ENCODE measurements at places on chromosomes 12 and 14.

GRCh38 chr12:1836854-1837421, 16.6 kb downstream of the LRTM2 start:
- DNase-seq, result no peak

GRCh38 chr12:54840244-54840865, 14.0 kb upstream of the MUCL1 start:
- no peak for DNase-seq

DNA sequence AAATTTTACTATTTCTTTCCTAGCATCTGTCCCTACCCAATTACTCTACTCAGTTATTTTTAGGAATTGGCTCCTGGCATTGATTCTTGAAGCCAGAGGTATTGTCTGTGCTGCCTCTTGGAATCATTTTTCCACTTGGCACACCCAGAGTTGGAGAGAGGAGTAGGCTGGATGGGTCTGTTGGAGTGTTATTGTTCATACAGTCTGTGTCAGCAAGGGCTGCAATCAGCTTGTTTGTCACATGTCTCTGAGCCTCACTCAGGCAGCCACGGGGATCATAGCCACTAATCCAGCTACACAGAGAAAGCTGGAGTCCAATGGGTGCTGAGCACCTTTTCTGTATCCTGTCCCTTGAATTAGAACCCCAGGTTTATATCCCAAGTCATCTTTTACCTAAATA, 176.0 kb upstream of the DYRK2 start:
- DNase-seq, result no peak

GRCh38 chr12:27911397-27911796, 61.1 kb downstream of the PTHLH start:
- no peak for DNase-seq

GRCh38 chr12:52313461-52313860, 7.7 kb downstream of the KRT83 start:
- no peak for DNase-seq

- peak; percentile 80 for DNase-seq
These were observed 73.8 kb downstream of the KIAA0586 start for GRCh38 chr14:58501214-58501816.

- no peak for DNase-seq
These were observed 34.4 kb downstream of the BTG1 start for GRCh38 chr12:92111256-92111655.

- no peak for DNase-seq
These were observed 586.6 kb upstream of the NOVA1 start for GRCh38 chr14:27184427-27184826.

DNA sequence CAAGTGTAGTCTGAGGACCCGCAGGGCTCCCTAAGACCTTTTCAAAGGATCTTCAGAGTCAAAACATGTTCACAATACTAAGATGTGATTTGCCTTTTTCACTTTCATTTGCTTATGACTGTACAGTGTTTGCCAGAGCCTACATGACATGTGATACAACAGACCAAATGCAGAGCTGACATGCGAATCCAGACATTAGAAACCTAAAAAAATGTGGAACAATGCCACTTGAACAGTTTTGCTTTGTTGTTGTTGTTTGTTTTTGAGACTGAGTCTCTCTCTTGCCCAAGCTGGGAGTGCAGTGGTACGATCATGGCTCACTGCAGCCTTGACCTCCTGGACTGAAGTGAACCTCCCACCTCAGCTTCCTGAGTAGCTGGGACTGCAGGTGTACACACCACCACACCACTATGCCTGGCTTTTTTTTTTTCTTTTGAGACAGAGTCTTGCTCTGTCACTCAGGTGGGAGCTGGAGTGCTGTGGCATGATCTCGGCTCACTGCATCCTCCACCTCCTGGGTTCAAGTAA, 5.3 kb upstream of the RAB35 start:
- no peak for DNase-seq

GRCh38 chr14:19851365-19851764, 23.6 kb upstream of the OR4K2 start:
- DNase-seq, result no peak

DNA sequence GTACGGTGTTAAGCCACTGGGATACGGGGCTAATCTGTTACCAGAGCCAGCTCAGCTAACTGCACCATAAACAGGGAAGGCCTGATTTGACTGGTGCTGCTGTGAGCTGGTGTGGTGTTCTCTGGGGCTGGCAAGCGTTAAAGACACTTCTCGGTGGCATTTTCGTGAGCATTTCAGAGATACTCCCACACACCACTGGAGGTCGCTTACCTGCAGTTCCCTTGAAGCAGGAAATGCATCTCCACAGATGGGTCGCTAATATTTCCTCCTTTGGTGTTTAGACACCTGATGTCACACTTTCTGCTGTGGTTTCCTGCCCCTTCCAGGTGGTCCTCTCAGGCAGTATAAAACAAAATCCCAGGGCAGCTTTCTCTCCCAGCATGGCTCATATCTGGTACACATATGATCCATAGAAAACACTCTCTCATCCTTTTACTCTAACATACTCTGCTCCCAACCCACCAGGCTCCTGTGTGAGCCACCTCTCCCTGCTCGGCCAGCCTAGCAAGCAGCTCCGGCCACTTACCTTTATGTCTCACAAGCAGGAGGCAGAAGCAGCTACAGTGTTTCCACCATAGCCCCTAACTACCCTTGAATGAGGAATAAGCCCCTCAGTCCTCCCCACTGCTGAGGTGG, 129.9 kb upstream of the GRIN2B start:
- DNase-seq, result no peak

GRCh38 chr14:90608929-90609341, 207.3 kb downstream of the TTC7B start:
- DNase-seq, result no peak

GRCh38 chr12:108911915-108912314, 32.0 kb downstream of the DAO start:
- DNase-seq, result no peak

GRCh38 chr14:101554991-101555668, 6.2 kb upstream of the DIO3 start:
- no peak for DNase-seq

DNA sequence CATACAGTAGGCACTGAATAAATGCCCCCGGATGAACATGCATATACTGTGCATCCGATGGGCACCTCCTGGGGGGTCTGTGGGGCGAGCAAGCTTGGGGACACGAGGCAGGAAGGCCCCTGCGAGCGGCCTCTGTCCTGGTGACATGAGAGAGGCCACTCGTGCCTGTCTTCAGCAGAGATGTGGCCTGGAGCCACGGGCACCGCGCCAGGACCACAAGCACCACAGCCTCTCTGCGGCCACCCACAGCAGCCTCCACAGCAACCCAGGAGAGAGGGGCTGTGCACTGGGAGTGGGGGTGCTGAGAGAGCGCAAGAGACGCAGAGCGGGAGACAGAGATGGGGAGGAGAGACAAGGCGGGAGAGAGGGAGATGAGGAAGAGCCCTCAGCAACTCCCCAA, 118.5 kb downstream of the RFLNA start:
- DNase-seq, result no peak

DNA sequence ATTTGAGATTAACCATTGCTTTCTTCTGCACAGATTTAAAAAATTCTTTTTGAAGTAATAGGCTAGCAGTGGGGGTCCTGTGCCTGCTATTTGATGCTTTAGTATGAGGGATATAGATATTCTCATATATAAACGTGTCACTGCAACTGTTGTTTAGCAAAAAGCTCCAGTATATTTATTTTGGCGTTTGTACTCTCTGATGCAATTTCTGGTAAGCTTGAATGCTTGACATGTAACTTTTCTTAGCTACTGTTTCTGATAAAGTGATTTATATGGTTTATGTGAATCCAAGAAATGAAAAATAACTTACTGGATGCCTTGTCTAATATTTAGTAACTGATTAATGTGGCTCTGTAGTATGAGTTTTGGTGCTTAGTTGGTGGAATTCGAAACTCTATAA, 77.1 kb downstream of the TTLL5 start:
- peak; percentile 73 for DNase-seq

DNA sequence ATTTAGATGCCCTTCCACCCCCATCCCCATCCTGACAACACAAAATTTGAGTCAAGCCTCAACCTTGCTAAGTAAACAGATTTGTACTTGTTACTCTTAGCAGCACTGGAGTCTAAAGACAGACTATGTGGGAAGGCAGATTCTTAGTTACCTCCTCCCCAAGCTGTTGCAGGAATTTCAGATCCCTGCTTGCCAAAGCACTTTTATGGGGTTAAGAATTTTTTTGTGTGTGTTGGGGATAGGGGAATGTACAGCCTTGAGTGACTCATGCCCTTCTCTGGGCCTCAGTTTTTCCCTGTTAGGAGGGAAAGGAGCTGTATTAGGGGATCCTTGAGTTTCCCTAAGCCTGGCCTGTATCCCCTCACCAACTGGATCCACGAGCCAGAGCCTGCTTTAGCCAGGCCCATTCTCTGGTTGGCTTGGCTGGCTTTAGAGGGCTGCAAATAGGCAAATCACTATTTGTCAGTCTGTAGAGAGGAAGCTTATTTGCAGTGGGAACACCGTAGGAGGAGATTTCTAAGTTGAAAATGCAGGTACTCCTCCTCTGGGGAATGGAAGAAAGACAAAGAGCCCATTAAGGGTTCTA, 27.7 kb upstream of the RNU6-8 start:
- peak; percentile 95 for DNase-seq

- no peak for DNase-seq
These were observed 19.0 kb upstream of the SLC6A12 start for GRCh38 chr12:232731-233614.

DNA sequence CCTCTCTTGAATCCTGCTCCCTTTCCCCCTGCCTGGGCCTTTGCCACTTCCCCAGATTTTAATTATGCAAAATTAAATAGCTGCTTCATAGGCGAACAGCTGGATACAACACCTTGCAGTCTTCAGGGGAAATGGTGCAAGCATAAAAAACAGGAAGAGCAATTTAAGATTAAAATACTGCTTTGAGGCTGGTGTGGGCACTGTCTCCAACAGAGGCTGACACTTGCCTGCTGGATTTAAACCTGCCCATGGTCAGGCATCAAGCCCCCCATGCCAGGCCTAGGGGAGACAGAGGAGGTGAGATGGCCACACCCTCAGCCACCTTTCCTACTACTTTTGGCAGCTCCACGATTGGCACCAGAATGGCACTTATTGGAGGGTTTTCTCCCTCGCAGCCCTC, 110.1 kb upstream of the DIO3 start:
- no peak for DNase-seq

- no peak for DNase-seq
These were observed 3.8 kb downstream of the CCDC88C start for GRCh38 chr14:91413547-91414474.

GRCh38 chr14:73789989-73790581, 61.5 kb upstream of the PTGR2 start:
- peak; percentile 98 for DNase-seq

- no peak for DNase-seq
These were observed 53.8 kb downstream of the PHETA1 start for GRCh38 chr12:111314953-111315539.

DNA sequence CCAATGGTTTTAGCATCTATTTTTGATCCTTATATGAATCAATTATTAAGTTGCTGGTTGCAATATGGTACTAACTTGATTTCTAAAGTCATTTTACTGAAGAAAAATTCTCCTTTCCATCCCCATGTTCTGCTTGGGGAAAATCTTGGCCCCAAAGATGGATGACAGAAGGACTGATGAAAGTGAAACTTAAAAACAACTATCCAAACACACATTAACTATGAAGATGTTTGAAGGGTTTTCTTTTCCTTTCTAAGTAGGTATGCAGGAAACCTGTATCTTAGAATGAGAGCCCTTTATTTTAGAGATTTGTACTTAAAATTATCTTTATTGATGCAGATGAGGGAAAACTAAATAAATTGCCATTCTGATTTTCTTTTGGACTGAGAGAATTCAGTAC, 5.9 kb downstream of the C12orf71 start:
- no peak for DNase-seq

DNA sequence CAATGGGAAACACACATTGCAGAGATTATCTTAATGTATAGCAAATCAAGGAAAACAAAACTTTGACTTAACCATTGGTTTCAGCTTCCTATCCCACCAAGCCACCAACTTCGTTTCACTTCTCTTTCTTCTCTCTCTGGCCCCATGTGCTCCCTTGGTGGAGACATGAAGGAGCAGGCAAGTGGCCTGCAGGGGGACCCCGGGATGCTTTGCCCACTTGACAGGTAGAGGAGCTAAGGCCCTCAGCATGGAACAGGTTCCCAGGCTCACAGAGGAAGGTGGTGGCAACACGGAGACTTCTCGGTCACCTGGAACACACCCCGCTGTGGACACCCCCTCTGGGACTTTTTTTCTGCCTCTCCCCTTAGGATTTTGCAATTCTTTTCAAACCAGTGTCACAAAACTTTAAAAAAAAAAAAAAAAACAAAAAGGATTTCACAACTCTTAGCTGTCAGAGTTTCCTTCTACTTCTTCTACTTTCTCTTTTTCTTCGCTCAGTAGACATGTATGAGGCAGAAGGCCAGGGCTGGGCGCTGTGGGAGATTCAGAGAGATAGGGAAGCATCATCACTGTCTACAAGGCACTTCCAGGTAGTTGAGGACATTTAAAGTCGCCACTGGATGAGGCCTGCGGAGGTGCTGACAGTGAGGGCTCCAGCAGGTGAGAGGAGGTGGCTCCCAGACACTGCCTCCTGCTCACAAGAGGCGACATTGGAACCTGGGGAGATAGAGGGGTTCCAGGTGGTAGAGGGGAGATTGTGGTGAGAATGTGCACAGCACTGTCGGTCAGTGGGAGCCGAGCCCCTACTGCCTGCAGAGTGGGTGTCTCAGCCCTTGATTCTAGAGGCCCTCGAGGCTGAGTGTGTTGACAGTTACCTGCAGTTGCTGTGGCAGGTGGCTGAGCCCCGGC, 119.6 kb downstream of the GCH1 start:
- DNase-seq, result no peak

- DNase-seq, result peak; percentile 6
These were observed 30.9 kb downstream of the GPR137C start for GRCh38 chr14:52583544-52583943.

- peak; percentile 86 for DNase-seq
These were observed 58.1 kb upstream of the PLEKHG3 start for GRCh38 chr14:64646103-64646502.

GRCh38 chr14:39974036-39974435, 541.8 kb upstream of the FBXO33 start:
- no peak for DNase-seq

- peak; percentile 87 for DNase-seq
These were observed 10.8 kb downstream of the BHLHE41 start for GRCh38 chr12:26113853-26114719.

DNA sequence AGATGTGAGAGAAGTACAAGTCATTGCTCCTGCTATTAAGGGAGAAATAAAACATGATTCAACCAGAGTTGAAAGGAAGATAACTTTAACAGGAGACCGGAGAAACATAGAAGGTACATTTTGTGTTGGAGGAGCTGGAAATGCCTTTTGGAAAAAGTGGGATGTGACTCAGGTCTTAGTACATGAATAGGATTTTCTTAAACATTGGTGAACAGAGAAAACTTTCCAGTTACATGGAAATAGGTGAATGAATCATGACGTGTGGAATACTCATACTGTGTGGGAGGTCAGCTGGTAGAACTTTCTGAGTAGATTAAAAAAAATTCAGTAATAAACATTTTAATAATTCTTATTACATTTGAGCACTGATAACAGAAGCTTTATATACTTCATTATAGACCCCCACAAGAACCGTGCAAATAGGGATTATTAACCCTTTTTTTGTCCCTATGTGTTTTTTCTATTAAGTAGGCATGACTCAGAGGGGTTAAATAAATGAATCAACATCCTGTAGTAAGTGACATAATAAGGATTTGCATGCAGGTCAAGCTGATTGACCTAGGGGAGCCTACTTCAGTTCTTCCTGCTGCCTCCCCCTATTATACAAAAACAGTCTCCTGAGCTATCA, 710.5 kb downstream of the NOVA1 start:
- peak; percentile 61 for DNase-seq

GRCh38 chr14:63952933-63953437, 100.2 kb downstream of the SYNE2 start:
- no peak for DNase-seq
